ENCODE measurements at places on chromosomes 5 and 9.

GRCh38 chr9:126216826-126217225 is 109.8 kb upstream of the MVB12B start:
- no peak for DNase-seq

- DNase-seq = no peak
Observed at GRCh38 chr9:121766081-121766683, 114.7 kb downstream of the DAB2IP start.

GRCh38 chr5:176854164-176854563 is 43.8 kb downstream of the UNC5A start:
- no peak for DNase-seq

DNA sequence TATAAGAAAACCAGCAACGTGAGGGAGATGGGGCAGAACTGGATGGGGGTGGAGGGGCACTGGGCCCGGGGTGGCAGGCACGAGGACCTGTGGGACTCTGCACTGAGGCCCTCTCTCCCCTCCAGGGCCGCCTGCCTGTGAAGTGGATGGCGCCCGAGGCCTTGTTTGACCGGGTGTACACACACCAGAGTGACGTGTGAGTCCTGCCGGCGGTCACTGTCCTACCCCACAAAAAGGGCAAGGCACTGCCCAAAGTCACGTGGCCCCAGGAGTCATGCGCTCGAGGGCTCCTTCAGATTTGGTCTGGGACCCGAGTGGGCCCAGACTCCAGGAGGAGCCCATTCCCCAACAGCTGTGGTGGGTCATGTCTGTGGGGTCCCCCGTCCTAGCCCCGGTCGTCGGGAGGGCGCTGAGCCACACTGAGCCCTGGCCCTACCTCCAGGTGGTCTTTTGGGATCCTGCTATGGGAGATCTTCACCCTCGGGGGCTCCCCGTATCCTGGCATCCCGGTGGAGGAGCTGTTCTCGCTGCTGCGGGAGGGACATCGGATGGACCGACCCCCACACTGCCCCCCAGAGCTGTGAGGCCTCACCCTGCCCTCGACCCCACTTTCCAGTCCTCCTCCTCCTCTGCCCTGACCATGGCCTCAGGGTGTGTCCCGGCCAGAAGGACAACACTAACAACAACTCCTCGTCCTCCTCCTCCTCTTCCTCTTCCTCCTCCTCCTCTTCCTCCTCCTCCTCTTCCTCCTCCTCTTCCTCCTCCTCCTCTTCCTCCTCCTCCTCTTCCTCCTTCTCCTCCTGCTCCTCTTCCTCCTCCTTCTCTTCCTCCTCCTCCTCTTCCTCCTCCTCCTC is 9.7 kb downstream of the FGFR4 start:
- no peak for DNase-seq

- DNase-seq = no peak
Observed at GRCh38 chr5:9156282-9156681, 389.6 kb downstream of the SEMA5A start.

DNA sequence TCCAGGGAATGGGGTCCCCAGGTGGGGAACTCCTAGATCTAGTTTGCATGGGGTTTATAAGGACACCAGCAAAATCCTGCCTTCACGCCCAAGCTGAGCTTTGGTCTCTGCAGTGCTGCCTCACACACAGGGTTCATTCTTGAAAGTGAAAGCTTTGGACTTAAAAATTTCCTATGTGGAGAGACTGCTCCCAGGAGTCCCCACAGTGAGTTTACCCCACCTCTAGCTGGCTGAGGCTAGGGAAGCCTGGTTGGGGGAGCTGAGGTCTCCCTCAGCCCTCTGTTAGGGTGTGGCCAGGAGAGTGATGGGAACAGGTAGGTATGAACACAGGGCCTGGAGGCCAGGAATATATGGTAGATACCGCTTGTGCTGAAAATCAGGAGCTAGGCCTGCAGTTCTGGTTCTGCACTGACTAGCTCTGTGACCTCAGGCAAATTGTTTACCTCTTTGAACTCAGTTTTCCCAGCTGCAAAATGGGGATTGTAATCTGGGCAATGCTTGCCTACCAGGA is 41.5 kb upstream of the LARP1 start:
- no peak for DNase-seq

GRCh38 chr5:38162625-38163024 is 95.7 kb upstream of the EGFLAM start:
- no peak for DNase-seq

GRCh38 chr9:116124472-116125040 is 29.0 kb upstream of the PAPPA start:
- no peak for DNase-seq

GRCh38 chr5:16856531-16856930 is 79.6 kb downstream of the MYO10 start:
- DNase-seq = peak; percentile 56

DNA sequence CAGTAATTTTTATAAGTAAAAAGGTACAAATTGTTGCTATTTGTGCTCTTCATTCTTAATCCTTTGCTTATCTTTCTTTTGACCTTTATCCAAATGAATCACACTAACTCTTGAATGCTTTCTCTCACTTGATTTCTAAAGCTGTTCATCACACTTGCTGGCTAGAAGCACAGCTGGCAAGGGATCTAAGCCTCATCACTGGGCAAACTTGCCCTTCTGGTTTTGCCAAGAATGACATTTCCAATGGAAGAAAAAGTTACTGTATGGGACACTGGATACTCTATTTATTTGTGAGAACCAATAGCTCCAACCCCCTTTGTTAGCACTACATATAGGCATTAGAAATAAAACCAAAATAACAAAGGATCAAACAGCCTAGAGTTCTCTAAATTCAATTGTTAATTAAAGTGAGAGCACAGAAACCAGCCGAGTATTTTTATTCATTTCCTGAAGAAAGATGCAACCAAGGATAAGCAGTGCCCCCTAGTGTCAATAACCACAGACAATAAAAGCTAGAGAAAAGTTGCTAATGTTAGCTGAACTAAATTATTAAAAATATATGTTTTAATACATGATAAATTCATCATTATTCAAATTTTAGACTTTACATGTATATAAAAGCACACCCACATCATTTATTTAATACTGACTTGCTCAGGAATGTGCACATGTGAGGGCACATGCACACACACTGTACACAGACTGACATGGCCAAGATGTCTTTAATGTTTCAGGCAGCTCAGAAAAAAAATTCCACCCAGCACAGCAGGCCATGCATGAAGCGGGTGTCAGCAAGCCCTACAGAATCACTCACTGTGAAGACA is 59.8 kb upstream of the POU5F2 start:
- peak; percentile 75 for DNase-seq

DNA sequence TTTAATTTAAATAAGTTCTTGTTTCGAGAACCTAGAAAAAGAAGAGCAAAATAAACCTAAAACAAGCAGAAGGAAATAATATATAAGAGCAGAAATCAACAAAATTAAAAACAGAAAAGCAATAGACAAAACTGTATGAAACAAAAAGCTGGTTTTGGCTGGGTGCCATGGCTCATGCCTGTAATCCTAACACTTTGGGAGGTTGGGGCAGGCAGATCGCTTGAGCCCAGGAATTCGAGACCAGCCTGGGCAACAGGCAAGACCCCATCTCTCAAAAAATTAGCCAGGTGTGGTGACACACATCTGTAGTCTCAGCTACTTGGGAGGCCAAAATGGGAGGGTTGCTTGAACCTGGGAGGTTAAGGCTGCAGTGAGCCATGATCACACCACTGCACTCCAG is 59.2 kb upstream of the OTP start:
- no peak for DNase-seq

DNA sequence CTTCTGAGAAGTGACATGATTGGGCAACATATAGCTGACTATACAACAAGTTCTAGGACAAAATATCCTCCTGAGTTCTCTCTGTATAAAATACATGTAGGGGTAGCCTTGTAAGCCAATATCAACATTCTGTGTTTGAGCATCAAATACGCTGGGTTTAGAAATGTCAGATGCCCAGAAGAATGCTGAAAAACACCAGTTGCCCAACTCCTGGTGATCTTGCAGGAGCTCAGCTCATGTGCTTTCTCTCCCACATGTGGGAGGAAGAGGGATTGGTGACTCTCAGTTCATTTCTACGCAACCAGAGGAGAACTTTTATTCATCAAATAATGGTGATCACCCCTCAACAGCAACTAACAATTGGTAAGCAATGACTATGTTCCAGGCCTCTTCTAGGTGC is 810.9 kb upstream of the ACO1 start:
- DNase-seq = no peak

DNA sequence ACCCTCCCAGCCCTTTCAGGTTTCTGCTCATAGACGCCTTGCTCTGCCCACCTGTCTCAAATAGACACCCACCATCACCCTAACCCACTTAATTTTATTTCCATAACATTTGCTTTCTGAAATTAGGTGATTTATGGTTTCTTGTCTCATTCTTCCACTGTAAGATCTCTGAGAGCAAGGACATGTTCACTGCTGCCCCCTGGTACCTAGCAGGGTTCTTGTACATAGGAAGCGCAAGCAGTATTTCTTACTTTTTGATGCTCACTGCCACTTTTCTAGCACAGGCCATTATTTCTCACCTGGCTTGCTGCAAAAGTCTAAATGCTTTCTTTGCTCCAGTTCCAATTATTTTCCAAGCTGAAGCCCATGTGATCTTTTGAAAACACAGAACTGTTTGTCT is 16.8 kb downstream of the C9orf57 start:
- no peak for DNase-seq

GRCh38 chr5:109844148-109844547 is 154.4 kb downstream of the MAN2A1 start:
- no peak for DNase-seq

GRCh38 chr5:148760945-148761638 is 65.3 kb upstream of the ADRB2 start:
- no peak for DNase-seq

DNA sequence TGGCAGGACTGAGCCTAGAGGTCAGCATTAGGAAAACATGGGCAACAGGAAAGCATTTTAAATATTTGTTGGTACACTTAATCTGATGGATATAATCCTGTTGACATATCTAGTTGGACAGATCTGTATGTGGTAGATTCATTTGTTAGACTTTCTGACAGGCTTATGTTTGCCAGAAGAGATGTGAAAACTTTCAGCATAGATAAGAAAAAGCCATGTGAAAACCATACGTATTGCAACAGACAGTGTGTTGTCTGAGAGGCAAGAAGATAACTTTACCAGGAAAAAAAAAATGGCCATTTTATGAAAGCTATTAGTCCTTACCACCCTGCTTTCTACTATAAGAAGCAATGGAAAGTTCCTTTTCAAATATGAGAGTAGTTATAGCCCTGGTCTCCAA is 1902.2 kb upstream of the C9orf72 start:
- DNase-seq = no peak

GRCh38 chr9:80351612-80352011 is 779.8 kb downstream of the TLE4 start:
- no peak for DNase-seq

- no peak for DNase-seq
Observed at GRCh38 chr9:125861405-125862058, 114.4 kb downstream of the PBX3 start.

DNA sequence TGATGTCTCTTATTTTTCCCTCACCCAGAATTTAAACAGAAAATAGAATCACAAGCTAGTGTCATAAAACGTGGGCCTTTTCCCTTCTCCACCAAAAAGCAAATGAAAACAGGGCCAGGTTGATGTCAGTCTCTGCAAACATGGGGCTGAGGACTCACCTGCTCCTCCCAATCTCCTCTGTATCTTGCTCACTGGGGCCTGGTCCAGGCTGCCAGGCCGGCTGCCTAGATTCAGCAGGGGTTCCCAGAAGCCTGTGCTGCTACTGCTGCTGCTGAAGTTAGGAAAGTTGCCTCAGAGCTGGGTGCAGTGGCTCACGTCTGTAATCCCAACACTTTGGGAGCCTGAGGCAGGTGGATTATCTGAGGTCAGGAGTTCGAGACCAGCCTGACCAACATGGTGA is 84.3 kb downstream of the PCDH1 start:
- no peak for DNase-seq

GRCh38 chr5:151470439-151470838 is 23.0 kb downstream of the SLC36A1 start:
- DNase-seq = no peak

DNA sequence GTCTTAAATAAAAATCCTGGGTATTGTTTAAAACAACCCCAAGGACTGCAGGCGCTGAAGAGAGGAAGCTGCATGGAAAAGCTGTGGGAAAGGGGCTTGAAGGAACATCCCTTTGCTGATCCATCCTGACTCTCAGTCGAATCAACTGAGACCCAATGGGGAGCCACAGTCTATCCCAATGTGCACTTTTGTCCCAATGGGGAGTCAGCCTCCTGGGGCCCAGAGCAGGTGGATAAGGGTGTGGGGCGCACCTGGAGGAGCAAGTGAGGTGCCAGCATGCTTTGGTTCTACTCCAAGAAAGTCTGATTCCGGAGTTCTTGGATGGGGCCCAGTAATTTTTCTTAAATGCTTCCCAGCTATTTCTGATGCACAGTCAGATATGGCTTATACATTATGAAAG is 118.1 kb downstream of the COL23A1 start:
- no peak for DNase-seq

DNA sequence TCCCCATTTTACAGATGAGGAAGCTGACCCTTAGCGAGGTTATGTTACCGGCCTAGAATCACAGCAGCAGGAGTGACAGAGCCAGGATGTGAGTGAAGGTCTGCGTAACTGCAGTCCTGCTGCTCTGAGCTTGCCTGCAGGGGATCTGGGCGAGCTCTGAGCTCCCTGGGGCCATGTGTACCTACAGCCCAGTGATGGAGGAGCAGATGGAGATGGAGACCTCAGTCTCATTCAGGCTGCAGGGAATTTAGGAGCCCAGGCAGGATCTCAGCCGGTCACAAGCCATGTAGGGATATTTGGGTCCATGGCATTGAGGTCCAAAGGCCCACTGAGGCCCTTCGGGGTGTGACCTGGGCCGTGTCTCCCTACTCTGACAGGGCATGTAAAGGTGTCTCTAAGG is 170.6 kb downstream of the CACNA1B start:
- no peak for DNase-seq

DNA sequence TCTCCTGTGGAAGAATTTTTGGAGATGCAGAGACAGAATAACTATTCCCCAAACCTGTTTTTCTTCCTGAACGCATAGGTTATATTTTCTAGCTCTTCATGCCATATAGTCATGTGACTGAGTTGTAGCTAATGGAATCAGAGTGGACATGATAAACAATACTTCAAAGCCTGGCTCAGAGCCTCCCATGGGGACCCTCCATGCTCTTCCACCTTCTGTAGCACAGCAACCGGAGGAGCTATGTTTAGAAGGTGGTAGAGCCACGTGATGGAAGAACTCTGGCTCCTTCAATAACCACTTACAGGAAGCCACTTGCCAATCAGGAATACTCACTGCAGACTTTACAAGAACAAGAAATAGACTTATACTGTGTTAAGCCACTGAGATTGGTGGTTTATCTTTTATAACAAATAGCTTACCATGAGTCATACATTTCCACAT is 39.2 kb downstream of the NADK2 start:
- DNase-seq = no peak

DNA sequence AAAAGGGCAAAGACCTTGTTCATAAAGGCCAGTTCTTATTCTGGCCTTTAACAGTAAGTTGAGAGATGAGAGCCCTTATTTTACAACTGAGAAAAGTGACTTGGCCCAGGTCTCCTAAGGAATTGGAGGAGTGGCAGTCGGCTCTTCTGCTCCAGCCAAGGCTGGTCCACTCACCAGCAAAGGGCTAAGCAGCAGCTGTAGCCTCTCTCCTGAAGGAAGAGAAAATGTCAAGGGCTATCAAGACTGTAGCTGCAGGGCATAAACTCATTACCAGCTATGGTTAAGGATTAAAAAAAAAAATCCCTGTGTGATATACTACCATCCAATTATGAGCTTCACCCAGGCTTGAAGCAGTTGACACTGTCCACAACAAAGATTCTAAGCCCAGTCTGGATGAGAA is 138.6 kb upstream of the RAD23B start:
- DNase-seq = no peak

All from NCI-H510A treated with DMSO at 0.1 percent for 48 hours (cell line).